Neural crest cell (in vitro differentiated cells): ENCODE measurements at places on chromosomes 13 and 19. TPM values are rescaled to one million over a fixed set of nuclear protein-coding genes. Genes with fewer than 3 reads are reported as not detected.

DNA sequence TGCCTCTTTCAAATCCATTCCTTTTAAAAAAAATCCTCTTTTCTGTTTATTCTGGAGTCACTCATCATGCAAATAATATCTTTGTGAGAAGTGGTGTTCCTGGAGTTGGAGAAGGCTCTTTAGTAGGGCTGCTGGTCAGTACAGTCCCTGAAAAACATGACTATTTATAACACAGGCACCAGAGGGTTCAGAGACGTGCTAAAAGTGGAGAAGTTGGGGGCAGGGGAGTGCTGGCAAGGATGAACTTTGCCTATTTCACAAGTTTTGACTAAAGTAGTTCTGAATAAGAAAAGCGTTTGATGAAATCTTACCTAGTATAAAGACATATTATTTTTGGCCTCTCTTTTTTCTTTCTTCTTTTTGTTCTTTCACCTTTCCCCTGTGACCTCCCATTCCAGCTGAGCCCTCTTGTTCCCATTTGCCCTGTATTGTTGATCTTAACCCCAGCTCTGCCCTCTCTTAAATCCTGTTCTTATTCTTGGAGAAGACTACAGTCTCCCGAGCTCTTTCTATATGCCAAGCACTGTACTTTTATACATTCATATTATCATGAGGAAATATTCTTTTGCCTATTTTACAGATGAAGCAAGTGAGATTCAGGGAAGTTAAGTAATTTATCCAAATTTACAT, 129.1 kb downstream of the TM9SF2 start:
- DNase-seq: no peak

The COG6 gene
- 26.3 and 36.2 TPM in 2 replicates for total RNA-seq

DNA sequence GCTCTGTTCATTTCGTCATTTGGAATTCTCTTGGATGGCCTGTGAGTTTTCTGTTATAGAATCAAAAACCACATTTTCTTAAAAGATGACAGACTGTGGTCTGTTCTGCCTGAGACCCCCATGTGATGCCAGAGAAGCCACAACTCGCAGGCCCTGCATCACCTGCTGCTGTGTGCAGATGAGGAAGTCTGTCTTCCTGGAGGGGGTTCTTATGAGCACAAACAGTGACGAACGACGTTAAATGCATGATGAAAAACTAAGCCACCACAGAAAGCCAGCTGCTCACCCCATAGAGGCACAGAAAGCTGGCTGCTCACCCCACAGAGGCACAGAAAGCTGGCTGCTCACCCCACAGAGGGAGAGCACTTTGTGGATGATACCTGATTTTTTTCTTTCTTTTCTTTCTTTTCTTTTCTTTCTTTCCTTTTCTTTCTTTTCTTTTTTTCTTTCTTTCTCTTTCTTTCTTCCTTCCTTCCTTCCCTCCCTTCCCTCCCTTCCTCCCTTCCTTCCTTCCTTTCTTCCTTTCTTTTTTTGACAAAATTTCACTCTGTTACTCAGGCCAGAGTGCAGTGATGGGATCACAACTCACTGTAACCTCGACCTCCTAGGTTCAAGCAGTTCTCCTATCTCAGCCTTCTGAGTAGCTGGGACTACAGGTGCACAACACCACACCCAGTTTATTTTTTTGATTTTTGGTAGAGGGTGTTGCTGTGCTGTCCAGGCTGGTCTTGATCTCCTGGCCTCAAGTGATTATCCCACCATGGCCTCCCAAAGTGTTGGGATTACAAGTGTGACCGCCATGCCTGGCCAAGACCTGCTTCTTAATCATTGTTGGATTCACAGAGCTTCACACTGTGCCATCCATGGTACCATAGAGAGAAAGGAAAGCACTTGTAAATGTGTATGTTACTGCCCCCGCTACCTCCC, 1191.4 kb downstream of the UQCRFS1 start:
- DNase-seq: no peak

The PGLYRP1 gene
- not detected in 2 replicates for total RNA-seq
